Osteoblast (primary cell): ENCODE measurements at places on chromosomes 7 and 10. TPM values are rescaled to one million over a fixed set of nuclear protein-coding genes. Genes with fewer than 3 reads are reported as not detected.

DNA sequence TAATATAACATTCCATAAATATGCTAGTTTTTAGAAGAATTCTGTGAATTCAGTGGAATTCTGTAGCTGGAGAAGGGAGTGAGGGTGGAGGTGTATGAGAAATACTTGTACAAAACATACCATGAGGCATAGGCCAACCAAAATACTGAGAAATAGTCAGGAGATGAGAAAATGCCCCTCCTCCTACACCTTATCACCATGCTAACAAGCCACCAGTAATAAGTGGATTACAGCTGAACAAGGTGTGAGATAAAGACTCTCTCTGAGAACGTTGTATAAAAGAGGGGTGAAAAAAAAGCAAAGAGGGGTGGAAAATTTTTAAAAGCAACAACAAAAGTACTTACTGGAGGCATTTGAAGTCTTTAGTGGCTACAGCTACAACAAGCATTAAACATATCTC is 90.4 kb upstream of the IGFBP3 start:
- no peak overlapping the region for H3K4me3 ChIP-seq
- DNase-seq: no peak
- no peaks in the 10 kb centered on the region for H3K36me3 ChIP-seq
- H3K4me1 ChIP-seq: no peaks in the 10 kb centered on the region
- H3K27me3 ChIP-seq: no peaks in the 10 kb centered on the region

Gene SPDYE9
- not detected in 2 replicates for total RNA-seq

GRCh38 chr7:43647339-43647672 is 64.4 kb downstream of the STK17A start:
- peak overlapping the region; percentile 97 for H3K27ac ChIP-seq
- DNase-seq: no peak
- H3K4me1 ChIP-seq: peaks cover 68% of the 10 kb centered on the region
- H3K27me3 ChIP-seq: no peaks in the 10 kb centered on the region

DNA sequence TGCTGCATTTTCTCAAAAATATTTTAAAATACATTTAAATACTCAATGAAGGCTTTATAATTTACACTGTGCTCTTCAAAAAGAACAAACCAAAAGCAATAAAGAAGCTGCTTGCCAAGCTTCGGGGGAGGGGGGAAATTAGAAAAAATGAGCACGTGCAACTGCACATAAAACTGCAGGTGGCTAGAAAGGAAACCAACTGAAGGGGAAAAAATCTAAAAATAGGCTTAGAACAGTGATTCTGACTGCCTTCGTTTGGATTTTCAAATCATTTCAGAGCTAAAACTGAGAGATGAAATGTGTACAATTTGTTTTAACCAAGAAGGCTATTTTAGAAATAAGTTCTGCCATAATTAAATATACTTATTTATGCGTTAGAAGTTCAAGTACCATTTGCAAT is 61.4 kb downstream of the ABI1 start:
- no peaks in the 10 kb centered on the region for H3K27me3 ChIP-seq
- no peaks in the 10 kb centered on the region for H3K36me3 ChIP-seq
- H3K4me1 ChIP-seq: no peaks in the 10 kb centered on the region
- no peak overlapping the region for H3K27ac ChIP-seq
- no peak overlapping the region for H3K4me3 ChIP-seq

Gene CARD11
- under 0.01 TPM in 1 of 2 replicates, not detected in the other for total RNA-seq

DNA sequence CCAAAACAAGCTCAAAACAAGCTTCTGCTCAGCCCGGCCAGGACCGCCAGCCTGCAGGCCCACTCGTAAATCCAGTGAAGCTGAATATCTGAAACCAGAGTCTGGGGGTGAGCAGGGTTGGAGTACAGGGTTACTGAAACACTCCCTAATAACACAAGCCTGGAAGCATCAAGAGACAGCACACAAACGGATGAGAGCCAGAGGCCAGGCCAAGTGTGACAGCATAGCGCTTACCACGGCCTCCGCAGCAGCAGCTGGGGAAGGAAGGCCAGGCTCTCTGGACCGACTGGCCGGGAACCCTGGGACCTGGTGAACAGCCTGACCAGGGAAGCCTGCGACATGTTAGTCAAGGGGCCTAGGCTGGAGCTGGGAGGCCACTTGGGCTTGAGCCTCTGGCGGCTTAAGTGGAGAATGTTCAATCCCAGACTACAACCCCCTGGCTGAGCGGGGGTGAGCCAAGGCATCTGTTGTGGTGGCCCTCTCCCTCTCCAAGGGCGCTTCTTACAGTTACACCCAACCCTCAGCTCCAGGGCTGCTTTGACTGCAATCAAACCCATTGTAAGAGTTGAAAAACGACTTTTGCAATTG is 21.7 kb upstream of the RNF32 start:
- peaks cover 22% of the 10 kb centered on the region for H3K27me3 ChIP-seq
- no peak overlapping the region for H3K27ac ChIP-seq
- H3K4me1 ChIP-seq: no peaks in the 10 kb centered on the region

DNA sequence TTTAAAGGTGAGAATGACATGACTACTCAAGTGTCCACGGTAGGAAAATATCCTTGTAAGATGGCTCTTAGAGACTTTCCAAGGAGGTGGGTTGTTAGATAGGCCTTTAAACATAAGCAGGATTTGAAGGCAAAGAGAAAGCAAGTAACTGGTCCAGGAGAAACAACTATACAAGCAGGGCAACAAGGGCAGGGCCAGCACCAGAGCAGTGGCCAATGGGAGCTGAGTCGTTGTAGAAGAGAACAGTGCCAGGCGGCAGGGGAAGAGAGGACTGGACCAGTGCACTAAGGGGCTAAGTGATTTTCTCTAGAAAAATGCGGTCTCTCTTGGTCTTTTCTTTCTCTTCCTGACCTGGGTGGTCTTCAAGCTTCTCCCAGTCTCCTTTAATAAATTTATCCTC is 94.9 kb downstream of the GLI3 start:
- DNase-seq: no peak
- no peak overlapping the region for H3K4me3 ChIP-seq
- peaks cover 25% of the 10 kb centered on the region for H3K4me1 ChIP-seq
- H3K27ac ChIP-seq: no peak overlapping the region

DNA sequence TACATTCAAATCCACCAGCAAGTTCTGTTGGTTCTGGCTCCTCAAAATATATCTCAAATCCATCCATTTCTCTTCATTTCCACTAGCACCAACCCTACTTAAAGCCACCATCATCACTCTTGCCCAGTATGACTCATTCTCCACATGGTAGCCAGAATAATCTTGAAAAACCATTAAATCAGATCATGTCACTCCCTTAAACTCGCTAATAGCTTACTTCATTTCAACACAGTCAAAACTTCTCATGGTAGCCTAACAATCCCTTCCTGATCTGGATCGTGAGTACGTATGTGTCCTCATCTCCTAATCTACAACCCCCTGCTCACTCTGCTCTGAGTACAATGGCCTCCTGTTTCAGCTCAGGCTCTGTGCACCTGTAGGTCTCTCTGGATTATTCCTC is 8.7 kb downstream of the EPC1 start:
- no peak overlapping the region for H3K27ac ChIP-seq
- no peak overlapping the region for H3K4me3 ChIP-seq
- no peaks in the 10 kb centered on the region for H3K36me3 ChIP-seq
- no peaks in the 10 kb centered on the region for H3K27me3 ChIP-seq

Gene ERVW-1
- total RNA-seq: not detected in 2 replicates

Gene GIMAP5
- total RNA-seq: not detected in 2 replicates

GRCh38 chr7:6725003-6725402 is 18.3 kb upstream of the ZNF12 start:
- no peak overlapping the region for H3K4me3 ChIP-seq
- H3K36me3 ChIP-seq: no peaks in the 10 kb centered on the region
- DNase-seq: no peak
- H3K4me1 ChIP-seq: peaks cover 3% of the 10 kb centered on the region
- H3K27ac ChIP-seq: no peak overlapping the region

- no peaks in the 10 kb centered on the region for H3K36me3 ChIP-seq
- H3K4me1 ChIP-seq: no peaks in the 10 kb centered on the region
- no peak for DNase-seq
- H3K27me3 ChIP-seq: peaks cover 2% of the 10 kb centered on the region
- no peak overlapping the region for H3K4me3 ChIP-seq
These were observed 95.8 kb downstream of the SEC61G start for GRCh38 chr7:54663186-54663585.

GRCh38 chr7:17745610-17746009 is 194.7 kb downstream of the SNX13 start:
- H3K4me3 ChIP-seq: no peak overlapping the region
- H3K27ac ChIP-seq: no peak overlapping the region
- no peaks in the 10 kb centered on the region for H3K36me3 ChIP-seq
- H3K27me3 ChIP-seq: peaks cover 7% of the 10 kb centered on the region

Gene TUBB8
- total RNA-seq: not detected in 2 replicates

Gene TMEM178B
- 1.1 and 2.1 TPM in 2 replicates for total RNA-seq

GRCh38 chr10:125868372-125868975 is 12.6 kb downstream of the DHX32 start:
- no peaks in the 10 kb centered on the region for H3K27me3 ChIP-seq
- H3K4me1 ChIP-seq: peaks cover 3% of the 10 kb centered on the region
- DNase-seq: no peak
- no peak overlapping the region for H3K4me3 ChIP-seq

DNA sequence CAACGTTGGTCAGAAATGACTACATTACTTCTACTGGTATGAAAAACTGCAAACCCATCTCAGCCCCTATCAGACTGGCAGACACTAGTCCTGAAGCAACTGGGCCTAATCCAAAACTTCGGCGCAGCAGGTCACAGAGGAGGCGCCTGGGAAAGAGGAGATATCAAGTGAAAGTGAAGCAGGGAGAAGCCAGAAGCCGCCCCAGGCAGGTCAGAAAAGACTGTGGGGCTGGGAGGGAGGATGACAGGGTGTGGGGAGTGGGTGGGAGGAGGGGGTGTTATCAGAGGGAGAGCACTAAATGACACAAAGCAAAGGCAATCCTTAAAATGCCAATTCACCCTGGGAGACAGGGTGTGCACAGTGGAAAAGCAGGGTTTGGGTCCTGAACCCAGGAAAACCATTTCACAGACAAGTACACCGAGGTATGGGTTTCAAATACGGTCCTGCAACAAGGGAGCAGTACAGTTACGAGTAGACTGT is 731 bp downstream of the CHCHD3 start:
- no peaks in the 10 kb centered on the region for H3K27me3 ChIP-seq
- H3K4me3 ChIP-seq: peak overlapping the region; percentile 95
- peaks cover 11% of the 10 kb centered on the region for H3K4me1 ChIP-seq
- peak; percentile 30 for DNase-seq
- peak overlapping the region; percentile 89 for H3K27ac ChIP-seq

DNA sequence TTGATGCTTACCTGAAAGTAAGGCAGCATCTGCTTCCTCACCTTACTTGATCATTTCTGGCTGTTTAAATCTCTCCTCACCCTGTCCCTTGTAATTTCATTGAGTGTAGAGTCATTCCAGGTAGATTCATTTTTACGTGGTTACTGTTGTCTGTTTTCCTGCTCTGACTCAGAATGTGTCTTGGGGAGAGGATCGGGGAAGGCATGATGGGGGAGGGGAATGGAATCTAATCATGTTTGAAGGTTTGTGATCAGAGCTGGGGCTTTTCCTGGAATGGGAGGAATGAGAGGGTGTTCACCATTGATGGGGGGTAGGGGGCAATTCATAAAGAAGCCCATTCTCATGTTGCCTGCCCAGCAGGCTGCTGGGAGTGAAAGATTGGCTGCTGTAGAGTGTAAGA is 18.7 kb downstream of the SEC24C start:
- peak; percentile 85 for DNase-seq
- no peak overlapping the region for H3K27ac ChIP-seq
- peaks cover 93% of the 10 kb centered on the region for H3K36me3 ChIP-seq

Gene SMO
- total RNA-seq: 19.9 and 23.9 TPM in 2 replicates
